Stimulated activated CD4-positive, alpha-beta T cell treated with anti-CD3 and anti-CD28 coated beads, Interleukin-1b, Interleukin-23, amount 100 ng/mL, for 1 hour (primary cell): ENCODE measurements at places on chromosomes 2 and 18.

- no peak for DNase-seq
These were observed 38.8 kb downstream of the NRP2 start for GRCh38 chr2:205721057-205721449.

DNA sequence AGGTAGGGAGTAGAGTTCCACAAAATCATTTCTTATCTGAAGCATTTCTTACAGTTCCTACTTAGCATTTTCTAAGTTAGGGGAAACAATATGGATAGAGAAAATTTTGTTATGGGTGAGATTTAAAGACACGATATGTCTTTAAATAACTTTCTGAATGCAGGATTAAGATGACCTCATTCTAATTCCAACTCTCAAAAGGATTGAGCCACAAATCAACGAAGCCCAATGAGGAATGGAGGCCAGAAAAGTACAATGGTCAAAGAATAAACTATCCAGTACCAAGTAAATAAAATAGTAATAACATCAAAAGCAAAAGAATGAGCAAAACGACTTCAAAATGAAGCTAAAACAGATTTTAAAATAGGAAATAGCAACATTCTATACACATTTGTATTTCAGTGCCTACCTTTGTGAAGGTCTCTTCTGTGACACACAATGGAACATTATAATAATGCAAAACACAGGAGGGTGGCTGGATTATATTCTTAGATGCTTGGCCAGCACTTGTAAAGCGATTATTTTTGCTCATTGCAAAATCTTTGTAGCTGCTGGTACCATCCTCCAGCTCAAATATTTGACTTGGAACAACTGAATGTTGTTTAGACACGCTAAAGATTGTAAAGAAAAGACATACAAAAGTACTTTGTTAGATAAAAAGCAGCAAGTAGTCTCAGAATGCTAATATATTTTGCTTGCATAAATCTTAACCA, 33.8 kb downstream of the HNRNPLL start:
- DNase-seq, result no peak

GRCh38 chr2:24228470-24228869, 53.6 kb downstream of the FAM228A start:
- no peak for DNase-seq

DNA sequence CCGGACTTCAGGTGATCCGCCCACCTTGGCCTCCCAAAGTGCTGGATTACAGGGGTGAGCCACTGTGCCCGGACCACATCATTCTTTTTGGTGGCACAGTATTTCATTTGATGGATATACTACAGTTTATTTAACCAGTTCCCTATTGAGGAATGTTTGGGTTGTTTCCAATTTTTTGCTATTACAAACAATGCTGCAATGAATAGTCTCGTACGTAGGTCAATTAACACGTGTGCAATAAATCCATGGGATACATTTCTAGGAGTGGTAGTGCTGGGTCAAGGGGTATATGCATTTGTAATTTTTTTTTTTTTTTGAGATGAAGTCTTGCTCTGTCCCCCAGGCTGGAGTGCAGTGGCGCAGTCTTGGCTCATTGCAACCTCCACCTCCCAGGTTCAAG, 28.4 kb upstream of the XPO1 start:
- DNase-seq, result no peak
